CD8-positive, alpha-beta memory T cell (primary cell): ENCODE measurements at places on chromosomes 16 and 17.
A peak's percentile ranks its signal among the peaks of the same experiment; 100 is the strongest.

DNA sequence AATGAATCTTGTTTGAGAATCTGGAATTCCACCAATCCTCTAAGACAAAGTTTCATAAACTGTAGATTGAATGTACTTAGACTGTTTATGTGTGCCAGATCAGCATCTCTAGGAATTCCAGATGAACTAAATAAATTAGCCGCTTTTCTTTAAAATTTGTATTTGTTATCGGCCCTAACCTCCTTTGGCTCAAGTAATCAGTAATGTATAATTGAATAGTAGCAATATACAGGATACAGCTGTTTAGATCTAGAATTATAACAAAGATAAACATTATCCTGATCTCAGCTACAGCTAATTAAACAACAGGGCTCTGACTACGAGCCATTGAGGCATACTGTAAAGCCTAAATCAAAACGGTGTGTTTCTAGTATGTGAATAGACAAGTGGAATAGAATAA is 120.3 kb downstream of the CYB561 start:
- no peaks in the 10 kb centered on the region for H3K4me1 ChIP-seq
- H3K27me3 ChIP-seq, result no peaks in the 10 kb centered on the region
- no peak for DNase-seq
- no peak overlapping the region for H3K4me3 ChIP-seq
- H3K36me3 ChIP-seq, result no peaks in the 10 kb centered on the region
- H3K27ac ChIP-seq, result no peak overlapping the region

DNA sequence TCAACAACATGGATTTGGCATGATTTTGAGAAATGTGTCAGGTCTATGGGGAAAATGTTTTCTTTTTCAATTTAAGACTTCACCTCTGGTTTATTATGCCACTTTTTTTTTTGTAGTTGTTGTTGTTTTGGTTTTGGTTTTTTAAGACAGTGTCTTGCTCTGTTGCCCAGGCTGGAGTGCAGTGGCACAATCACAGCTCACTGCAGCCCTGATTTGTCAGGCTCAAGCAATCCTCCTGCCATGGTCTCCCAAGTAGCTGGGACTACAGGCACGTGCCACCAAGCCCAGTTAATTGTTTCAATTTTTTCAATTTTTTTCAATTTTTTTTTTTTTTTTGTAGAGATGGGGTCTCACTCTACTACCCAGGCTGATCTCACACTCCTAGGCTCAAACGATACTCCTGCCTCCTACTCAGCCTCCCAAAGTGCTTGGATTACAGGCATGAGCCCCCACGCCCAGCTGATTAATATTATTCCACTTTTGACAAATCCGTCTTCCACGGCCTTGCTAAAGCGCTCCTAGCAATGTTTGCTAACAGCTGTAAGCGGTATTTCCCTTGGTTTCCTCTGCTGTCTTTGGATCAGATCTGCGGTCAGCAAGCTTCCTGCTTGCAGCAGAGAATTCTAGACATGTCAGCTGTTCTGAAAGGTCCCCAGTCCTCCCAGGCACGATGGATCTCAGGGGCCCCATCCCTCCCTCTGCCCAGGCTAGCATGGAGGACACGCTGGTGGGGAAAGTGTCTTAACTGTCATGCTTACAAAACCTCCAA is 7.0 kb upstream of the MILR1 start:
- H3K4me3 ChIP-seq, result peak overlapping the region; percentile 4
- DNase-seq, result no peak
- peaks cover 22% of the 10 kb centered on the region for H3K4me1 ChIP-seq
- H3K36me3 ChIP-seq, result no peaks in the 10 kb centered on the region
- H3K27ac ChIP-seq, result no peak overlapping the region

DNA sequence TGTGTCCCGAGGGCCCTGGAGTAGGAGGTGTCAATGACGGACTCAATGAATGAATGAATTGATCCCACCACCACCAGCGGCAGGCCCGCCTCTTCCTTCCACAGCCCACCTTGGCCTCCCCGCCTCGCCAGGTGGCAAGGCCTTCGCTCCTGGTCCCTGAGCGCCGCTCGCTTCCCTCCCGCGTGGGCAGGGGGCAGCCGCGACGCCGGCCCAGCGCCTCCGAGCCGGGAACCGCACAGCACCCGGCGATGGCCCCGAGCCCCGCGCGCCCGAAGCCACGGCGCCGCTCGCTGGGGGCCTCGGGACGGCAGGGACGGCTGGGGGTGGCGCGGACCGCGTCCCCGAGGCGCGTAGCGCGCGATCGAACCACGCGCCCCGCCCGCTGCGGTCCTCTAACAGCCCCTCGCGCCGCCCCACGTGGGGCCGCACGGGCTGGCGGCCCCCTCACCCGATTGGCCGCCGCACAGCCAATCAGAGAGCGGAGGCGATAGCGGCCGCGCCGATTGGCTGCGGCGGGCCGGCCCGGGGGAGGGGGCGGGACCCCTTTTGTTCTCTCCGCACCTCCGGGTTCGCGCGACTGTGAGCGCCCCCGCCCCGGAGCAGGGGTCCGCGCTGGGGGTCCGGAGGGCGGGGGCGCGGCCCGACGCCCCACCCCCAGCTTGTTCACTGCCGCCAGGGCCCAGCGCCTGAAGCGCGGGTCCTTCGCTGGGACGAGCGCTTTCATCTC is 31.4 kb downstream of the ACTG1 start:
- H3K4me3 ChIP-seq, result peak overlapping the region; percentile 53
- DNase-seq, result peak; percentile 62
- no peak overlapping the region for H3K27ac ChIP-seq
- peaks cover 20% of the 10 kb centered on the region for H3K27me3 ChIP-seq

- H3K27ac ChIP-seq, result no peak overlapping the region
- H3K36me3 ChIP-seq, result no peaks in the 10 kb centered on the region
- H3K27me3 ChIP-seq, result peaks cover 24% of the 10 kb centered on the region
- peak overlapping the region; percentile 57 for H3K4me3 ChIP-seq
Observed at GRCh38 chr17:48647103-48647962, 21.2 kb upstream of the HOXB9 start.

- H3K4me3 ChIP-seq, result no peak overlapping the region
- no peaks in the 10 kb centered on the region for H3K36me3 ChIP-seq
- H3K27me3 ChIP-seq, result peaks cover 4% of the 10 kb centered on the region
- DNase-seq, result no peak
- no peak overlapping the region for H3K27ac ChIP-seq
- no peaks in the 10 kb centered on the region for H3K4me1 ChIP-seq
Observed at GRCh38 chr17:173166-173911, 8.1 kb downstream of the DOC2B start.

GRCh38 chr17:1260086-1260769 is 10.0 kb upstream of the BHLHA9 start:
- no peak overlapping the region for H3K27ac ChIP-seq
- H3K27me3 ChIP-seq, result no peaks in the 10 kb centered on the region
- DNase-seq, result no peak
